Dorsolateral prefrontal cortex (tissue), 122 donors: ENCODE measurements at places on chromosomes 2 and 18.
A peak's percentile ranks its signal among the peaks of the same experiment; 100 is the strongest.

DNA sequence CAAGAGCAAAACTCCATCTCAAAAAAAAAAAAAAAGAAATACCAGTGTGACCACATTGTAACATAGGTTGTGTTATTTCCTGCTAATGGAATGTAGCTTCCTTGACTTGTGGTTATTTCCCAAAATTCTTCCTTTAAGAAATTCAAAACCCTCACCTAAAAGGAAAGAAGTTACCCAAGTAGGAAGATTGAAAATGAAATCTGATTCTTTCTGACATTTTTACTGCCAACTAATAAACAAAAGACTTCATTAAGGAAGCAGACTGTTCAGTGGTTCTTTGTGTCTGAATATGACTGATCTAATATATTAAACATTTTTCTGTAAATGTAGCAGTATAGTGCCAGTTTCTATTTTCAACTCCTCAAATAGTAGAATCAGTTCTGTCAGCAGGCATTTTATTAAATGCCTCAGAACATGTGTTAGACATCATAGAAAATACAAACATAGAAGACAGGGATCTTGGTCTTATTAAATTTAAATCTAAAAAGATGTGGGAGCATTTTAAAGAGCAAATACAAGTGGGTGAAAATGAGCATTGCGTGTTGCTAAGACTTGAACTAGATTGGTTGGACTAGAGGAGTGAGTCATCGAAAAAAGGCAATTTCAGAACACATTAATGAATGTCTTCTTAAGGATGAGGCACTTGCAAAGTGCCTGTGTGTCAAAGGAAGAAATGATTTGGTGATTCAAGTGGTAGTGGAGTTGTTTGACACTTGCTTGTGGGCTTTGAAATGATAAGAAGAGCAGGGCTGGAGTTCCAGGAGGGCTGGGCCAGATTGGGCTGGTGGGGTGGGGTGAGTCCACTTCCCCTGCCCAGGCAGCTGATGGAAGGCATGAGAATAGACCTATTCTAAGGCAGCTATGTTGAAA, 53.4 kb downstream of the PKP4 start:
- no peak for DNase-seq

DNA sequence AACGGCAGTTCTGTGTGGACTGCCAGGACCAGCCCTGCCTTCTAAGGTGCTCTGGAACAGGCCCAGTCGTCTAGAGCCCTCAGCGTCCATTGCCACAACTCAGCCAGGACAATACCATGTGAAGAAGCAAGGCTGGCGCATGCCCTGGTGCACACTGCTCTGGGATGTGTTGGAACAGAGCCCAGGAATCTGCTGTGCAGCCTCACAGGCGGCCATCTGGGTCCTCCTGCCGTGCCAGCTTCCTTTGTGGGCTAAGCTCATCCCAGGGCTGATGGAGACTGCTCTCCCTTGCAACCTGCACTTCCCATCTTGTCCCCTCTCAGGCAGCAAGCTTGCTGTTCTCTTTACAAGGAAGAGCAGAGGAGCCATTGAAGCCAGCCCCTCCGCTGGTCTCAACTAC, 246.4 kb upstream of the PXDN start:
- DNase-seq = peak; percentile 93

GRCh38 chr2:121977326-121977725, 221.9 kb downstream of the TSN start:
- DNase-seq = no peak

DNA sequence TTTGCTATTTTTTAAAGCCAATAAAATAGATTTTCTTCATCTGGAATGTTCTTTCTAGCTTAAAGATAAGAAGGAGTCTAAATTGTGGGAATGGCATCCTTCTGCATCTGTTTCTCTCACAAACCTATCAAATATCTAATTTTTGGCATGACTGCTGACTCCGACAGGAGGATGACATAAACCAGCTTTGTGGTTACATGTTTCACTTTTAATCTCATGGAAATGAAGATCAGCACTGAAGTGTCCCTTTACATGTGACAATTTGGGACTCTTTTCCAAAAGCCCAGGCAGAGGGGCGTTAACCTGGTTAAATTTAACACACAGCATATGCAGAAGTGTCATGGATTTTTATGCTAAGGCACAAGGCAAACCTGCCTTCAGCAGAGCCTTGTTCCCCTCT, 694.7 kb downstream of the ARHGAP15 start:
- no peak for DNase-seq

- no peak for DNase-seq
Measured at GRCh38 chr2:237732790-237733381, 65.7 kb upstream of the RBM44 start.

DNA sequence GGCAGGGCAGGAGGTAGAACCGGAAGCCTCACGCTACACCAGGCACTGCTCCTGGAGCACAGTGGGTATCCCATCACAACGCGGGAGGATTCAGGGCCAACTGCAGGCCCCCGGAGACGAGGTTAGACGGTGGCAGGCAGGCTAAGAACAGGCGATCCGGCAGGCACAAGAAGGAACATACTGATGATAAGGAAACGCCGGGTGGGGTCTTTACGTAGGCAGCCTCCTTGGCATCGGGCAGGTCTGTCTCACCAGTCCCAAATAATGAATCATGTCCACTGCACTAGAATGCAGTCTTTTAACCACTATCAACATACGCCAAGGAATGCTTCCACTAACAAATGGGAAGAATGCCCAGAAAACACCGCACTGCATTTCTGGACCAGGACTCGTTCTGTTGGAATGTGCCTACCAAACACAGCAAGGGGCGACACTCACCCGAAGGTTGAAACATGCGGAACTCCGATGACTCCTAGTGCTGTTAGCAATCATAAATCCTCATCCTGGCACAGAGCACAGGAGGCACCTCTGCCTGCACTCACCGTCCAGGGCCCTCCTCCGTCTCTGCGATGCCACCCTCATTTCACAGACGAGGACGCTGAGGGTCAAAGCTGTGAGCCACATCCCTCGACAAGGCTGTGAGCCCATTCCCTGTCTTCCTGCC, 35.2 kb downstream of the ZNF516 start:
- no peak for DNase-seq

DNA sequence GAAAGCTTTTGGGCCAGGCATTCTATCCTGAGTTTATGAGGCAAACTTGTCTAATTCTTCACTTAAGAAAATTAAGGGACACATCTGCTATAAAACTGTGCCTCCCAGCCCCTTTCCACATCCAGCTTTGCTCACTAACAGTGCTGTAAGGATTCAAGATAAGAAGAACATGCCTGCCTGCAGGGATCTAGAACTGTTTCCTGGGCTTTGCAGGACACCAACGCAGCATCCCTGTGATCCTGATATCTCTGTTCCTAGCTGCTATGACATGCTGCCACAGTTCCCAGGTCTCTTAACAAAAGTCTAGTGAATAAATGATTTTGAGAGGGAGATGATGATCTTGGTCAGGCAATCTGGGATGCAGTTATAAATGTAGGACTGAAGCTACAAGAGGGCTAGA, 12.4 kb downstream of the B4GALT6 start:
- no peak for DNase-seq

DNA sequence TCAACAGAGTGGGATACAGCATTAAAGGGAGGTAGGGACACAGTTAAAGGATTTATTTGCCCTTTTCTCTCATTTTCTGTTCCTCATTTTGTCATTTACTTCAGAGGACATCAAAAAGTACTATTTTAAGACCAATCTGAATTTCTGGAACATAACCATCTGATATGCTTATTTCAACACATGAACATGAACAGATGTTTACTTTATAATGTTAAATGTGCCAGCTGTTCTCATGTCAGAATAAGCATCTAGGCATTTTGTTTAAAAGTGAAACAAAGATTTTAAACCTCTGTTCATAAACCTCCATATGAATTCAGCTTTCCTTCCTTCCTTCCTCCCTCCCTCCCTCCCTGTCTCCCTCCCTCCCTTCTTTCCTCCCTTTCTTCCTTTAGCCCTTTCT, 677.7 kb downstream of the CNTNAP5 start:
- no peak for DNase-seq

DNA sequence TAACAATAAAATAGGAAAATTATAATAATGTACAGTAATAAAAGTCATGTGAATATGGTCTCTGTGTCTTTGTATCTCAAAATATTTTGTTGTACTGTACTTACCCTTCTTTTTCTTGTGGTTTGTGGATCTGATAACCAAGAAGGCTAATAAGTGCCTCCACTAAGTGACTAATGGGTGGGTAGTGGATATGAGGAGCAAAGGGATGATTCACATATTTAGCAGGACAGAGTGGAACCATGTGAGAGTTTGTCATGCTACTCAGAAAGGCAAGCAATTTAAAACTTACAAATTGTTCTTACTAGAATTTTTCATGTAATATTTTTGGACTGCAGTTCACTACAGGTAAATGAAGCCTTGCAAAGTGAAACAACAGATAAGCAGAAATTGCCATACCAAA, 1241.2 kb upstream of the CDH2 start:
- DNase-seq = no peak

DNA sequence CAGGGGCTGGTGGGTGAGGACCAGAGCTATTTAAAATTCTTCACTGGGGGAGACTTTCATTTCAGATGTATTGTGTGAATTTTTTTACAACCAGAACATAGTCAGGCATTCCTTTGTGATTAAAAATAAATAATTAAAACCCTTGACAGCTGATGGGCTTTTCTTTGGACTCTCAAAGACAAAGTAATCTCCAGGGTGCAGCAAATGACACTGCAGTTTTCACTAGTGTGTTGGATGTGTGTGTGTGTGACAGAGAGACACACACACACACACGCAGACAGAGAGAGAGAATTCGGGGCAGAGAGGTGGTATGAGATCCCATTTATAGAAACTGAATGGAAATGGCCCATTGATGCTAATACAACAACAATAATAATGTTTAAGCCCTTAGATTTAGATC, 10.3 kb upstream of the GALNT14 start:
- no peak for DNase-seq

- no peak for DNase-seq
Measured at GRCh38 chr18:50737127-50737526, 82.7 kb downstream of the MRO start.

DNA sequence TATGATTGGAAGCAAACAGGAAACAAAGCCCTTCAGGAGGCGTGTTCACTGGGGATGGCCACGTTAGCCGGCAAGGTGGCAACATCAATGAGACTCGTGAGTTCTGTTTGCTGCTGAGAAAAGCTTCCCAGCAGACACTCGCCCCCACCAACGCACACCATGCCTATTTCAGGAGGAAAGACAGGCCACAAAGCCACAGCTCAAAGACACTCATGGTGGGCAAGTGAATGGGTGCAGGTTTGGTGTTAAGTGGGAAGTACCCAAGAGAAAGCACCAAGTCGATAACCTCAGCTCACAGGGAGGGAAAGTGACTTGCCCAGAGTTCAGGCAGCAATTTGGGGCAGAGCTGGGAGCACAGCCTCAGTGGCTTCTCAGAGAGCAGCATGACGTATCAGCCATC, 10.5 kb upstream of the MTERF4 start:
- DNase-seq = no peak

DNA sequence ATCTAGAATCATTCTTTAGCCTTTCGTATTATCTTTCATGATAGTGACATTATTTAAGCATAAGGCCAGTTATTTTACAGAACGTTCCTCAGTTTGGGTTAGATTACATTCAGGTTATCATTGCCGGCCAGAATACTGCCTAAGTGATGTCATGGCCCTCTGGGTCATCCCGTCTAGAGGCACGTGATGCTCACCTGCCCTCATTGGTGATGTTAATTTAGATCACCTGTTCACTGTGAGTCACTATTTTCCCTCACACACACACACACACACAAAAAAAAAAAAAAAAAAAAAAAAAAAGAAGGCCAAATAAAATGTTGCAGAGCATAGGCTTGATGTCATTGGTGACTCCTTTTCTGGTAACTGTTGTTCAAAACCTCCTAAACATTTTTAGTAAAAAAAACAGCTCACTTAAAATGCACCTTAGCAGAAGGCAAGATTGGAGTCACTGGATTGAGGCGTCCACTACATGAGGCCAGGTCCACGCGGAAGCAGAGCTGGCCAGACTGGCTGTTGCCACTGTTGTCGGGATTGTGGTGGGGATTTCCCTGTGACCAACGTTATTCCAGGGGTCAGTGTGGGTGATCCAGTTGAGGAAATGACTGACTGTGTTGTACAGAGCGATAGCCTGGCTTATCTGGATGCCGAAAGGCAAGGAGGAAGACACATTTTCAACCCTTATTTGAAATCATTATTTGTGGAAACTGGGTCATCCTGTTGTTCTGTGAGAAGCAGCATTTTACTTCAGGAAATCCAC, 52.1 kb upstream of the CNGA3 start:
- DNase-seq = no peak
